ENCODE measurements at places on chromosomes 6 and 20.

GRCh38 chr20:22585786-22586493, 1.6 kb upstream of the FOXA2 start:
- no peak for DNase-seq

GRCh38 chr20:47642624-47643023, 140.9 kb downstream of the NCOA3 start:
- no peak for DNase-seq

GRCh38 chr6:108559884-108560462, 744 bp upstream of the FOXO3 start:
- peak; percentile 79 for DNase-seq

DNA sequence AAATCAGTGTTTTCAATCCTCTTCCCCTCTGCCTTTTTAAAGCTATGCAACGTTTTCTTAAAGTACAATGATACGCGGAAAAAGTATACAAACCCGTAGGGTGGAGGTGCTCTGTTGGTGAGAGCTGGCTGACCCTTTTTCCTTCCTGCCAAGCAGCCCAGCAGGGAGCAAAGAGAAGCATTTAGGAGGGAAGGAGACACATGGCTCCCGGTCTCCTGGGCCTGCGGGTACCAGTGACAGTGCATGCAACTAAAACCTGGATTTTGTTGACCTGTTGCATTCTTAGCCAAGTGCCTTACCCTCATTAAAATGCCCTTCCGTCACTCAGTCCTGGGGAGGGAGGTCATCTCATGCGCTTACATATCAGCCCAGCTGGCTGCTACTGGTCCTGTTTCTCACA, 87.2 kb downstream of the SLX4IP start:
- no peak for DNase-seq

- DNase-seq = no peak
These were observed 44.0 kb upstream of the CAP2 start for GRCh38 chr6:17349427-17349826.

DNA sequence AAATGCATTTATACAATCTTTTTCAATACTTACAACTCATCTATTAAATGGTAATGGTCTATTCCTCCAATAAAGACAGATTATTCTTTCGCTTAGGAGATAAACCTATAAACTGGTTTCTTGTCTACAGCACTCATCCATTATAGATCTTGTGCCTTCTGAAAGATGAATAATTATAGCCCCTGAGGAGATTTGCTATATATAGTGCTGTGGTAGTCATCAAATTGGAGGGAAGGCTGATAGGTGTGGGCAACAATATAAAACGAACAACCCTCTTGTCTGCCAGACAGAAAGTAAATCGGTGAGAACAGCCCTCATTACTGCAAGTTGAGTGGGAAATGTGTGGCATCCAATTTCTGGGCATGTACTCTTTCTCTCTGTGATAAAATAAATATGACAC, 292.5 kb upstream of the CNR1 start:
- no peak for DNase-seq

DNA sequence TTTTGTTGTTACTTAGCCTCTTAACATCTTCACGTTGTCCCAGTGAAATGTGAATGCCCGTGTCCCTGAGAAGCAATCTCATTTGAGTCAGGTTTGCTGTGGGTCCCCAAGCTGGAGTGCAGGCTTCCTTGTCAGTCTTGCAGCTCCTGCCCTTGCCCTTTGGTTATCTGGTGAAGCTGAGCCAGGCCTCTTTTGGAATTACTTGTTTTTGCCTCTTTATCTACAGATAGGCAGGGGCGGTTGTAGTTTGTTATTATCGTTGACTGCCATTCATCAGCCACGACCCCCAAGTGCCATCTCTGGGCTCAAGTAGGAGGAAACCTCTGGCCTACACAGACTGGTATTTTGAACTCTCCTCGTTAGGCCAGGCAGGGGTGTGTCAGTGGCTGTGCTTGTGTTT, 2.2 kb downstream of the TMEM14C start:
- no peak for DNase-seq

DNA sequence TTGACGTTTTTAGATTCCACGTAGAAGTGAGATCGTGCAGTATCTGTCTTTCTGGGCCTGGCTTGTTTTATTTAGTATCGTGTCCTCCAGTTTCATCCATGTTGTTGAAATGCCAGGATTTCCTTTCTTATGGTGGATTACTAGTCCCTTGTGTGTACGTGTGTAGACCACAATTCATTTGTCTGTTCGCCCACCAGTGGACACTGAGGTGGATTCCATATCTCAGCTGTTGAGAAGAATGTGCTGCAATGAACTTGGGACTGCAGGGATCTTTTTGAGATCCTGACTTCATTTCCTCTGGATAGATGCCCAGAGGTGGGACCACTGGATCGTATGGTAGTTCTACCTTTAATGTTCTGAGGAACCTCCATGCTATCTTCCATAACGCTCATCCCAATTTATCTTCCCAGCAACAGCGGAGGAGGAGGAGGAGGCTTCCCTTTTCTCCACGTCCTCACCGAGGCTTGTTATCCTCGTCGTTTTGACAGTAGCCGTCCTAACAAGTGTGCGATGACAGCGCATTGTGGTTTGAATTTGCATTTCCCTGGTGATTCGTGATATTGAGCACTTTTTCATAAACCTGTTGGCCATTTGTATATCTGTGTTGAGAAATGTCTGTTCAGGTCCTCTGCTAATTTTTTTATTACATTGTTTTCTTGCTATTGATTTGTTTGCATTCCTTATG, 62.4 kb downstream of the CDH4 start:
- no peak for DNase-seq

Data from BE2C (cell line).